Right ventricle myocardium superior (tissue), 1 donor: ENCODE measurements at places on chromosomes 7 and 10. TPM values are rescaled to one million over a fixed set of nuclear protein-coding genes. Genes with fewer than 3 reads are reported as not detected.

The ACBD7 gene
- total RNA-seq: not detected

The UCMA gene
- not detected for total RNA-seq

The CYP26C1 gene
- 0.05 TPM for total RNA-seq

The BTBD16 gene
- total RNA-seq: not detected

The GNA12 gene
- 40.6 TPM for total RNA-seq

The SPDYE2 gene
- not detected for total RNA-seq

The ST8SIA6 gene
- total RNA-seq: 6.3 TPM

The LGI1 gene
- total RNA-seq: 0.13 TPM

The YWHAG gene
- total RNA-seq: 219 TPM

The RASA4B gene
- total RNA-seq: 9.3 TPM

The APBB1IP gene
- total RNA-seq: 3.3 TPM

The ZMYND11 gene
- 64.9 TPM for total RNA-seq

- no peak for DNase-seq
Observed at GRCh38 chr7:27442455-27442854, 199.9 kb downstream of the EVX1 start.

DNA sequence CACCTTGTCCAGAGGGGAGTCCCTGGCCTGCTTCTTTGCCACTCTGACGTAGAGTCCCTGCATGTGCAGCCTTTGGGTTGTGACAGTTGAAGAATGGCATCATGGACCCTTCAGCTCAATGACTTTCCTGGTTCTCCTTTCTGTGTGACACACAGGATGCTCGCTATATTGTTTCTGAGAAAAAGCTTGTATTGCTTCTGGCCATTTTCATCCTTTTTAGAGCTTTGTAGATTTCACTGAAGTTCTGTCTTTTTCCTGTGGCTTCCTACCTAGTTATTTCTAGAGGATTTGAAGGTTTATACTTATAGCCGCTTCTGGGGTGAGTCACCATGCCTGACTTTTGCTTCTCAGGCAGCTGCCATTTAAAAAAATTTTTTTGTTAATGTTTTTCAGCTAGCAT is 27.0 kb downstream of the SND1 start:
- DNase-seq: no peak

- DNase-seq: no peak
Observed at GRCh38 chr7:135095450-135095849, 52.4 kb upstream of the TMEM140 start.

DNA sequence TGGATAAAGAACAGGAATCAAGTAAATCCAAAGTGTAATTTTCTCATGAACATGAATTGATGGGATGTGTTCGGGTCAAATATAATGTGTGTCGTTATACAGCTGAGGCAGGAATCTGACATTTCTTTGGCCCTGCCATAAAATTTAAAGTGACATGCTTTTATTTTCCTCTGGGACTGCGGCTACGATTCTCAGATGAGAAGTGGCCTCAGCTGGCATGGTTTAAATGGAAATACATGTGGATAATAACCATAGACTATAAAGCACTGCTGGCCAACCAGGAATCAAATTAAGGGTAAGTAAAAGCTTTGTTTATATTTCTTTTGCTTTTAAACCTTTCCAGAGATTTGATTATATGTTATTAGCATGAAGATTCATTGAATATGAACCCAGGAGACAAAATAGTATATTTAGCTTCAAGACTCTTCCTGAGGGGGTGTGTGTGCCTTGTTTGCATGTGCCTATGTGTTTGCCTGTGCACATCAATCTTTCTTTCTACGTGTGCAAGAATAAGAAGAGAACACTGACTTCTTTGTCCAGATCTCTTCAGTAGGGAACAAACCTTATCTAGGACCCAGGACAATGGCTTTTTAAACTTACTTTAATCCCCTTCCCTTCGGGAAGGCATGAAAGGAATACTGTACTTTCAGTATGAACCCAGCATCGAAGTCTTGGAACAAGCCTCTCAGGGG is 629.0 kb upstream of the PFKP start:
- DNase-seq: no peak

GRCh38 chr7:22566176-22566575 is 66.2 kb upstream of the STEAP1B start:
- DNase-seq: no peak

DNA sequence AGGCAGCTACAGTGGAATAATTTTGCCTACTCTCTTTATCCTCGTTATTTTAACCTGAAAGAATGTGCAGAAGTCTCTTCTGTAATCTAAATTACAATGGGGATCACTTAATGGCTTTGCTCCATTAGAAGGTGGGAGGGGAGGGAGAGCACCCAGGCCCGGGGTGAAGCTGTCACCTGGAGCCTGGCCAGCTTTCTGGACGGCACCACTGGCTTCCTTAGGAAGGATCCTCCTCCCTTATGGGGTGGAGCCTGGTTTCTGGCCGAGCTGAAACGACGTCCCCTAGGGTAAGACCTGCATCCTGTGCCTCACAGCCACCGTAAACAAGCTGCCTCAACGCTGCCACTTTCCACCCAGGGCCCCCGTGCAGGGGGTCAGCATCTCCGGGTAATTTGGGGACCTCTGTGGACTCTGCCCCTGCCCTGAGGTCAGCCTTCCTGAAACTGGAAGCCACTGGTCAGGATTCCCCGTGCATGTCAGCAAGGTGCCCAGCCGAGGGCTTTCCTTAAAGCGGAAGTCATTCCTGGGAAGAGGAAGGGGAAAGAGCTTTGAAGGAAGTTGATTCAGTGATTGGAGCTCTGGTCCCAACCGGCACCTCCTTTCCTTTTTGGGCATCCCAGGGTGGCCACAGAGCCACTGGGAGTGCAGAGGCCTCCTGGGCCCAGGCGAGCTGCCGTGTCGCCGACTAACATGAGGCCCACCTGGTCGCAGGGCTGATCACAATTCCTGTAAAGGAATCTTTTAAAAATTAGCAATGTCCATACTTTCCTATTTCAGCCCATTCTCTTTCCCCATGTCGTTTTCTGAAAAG is 569.1 kb downstream of the DNAJB6 start:
- DNase-seq: peak; percentile 65

GRCh38 chr7:128940494-128941322 is 3.0 kb downstream of the IRF5 start:
- DNase-seq: peak; percentile 81

DNA sequence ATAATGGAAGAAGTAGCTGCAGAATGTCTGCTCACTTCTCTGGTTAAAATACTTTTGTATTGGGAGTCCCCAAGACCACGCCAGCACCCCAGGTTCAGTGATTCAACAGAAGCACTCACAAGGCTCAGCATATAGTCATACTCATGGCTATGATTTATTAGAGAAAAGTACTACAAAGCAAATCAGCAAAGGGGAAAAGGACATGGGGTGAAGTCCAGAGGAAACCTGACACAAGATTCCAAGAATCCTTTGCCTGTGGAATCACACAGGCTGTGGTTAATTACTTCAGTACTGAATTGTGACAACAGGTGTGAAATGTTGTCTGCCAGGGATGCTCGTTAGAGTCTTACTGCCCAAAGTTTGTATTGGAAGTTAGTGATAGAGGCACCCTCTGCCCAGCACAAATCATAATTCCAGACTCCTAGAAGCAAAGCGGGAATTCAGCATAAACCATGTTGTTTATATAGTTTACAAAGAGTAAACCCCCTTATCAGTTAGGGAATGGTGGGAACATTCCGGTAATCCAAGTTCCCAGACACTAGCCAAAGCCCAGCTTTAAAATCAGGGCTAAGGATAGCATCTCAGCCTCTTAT is 79.4 kb downstream of the HYCC1 start:
- no peak for DNase-seq

- no peak for DNase-seq
Observed at GRCh38 chr10:113057948-113058522, 108.0 kb downstream of the TCF7L2 start.

GRCh38 chr7:98641646-98642500 is 24.8 kb downstream of the NPTX2 start:
- no peak for DNase-seq

DNA sequence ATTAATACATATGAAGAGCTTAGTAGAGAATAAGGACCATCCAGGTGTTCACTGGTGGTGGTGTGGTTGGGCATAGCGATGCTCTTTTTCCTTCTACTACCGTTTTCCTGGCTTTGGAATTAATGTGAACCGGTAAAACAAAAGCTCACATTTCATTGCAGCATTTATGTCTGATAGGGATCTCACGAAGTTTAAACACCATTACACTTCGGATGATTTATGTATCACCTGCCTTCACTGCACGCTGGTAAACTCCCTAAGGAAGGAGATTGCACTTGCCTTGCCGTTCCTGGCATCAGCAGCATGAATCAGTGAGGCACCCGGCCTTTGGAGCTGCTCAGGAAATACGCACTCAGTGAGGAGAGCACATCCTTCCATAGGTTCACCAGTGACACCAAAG is 47.5 kb downstream of the WIPF3 start:
- DNase-seq: no peak

DNA sequence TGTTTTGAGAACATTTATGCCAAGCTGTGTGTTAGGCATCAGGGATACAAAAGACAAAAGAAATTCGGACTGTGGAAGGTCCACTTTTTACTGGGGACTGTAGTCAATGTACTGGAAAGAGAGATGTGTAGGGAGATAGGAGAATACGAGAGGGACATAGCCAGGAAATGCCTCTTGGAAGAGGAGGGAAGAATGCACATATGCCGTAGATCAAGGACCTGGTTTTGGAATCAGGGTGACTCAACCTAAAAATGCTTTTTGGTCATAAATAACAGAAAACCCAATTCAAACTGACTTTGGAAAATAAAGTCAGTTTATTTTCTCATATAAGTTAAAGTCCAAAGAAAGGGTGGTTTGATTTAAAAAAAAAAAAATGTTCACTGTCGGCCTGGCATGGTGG is 140.3 kb upstream of the TCF7L2 start:
- DNase-seq: no peak

- DNase-seq: no peak
Observed at GRCh38 chr10:11773761-11774441, 31.7 kb downstream of the ECHDC3 start.

DNA sequence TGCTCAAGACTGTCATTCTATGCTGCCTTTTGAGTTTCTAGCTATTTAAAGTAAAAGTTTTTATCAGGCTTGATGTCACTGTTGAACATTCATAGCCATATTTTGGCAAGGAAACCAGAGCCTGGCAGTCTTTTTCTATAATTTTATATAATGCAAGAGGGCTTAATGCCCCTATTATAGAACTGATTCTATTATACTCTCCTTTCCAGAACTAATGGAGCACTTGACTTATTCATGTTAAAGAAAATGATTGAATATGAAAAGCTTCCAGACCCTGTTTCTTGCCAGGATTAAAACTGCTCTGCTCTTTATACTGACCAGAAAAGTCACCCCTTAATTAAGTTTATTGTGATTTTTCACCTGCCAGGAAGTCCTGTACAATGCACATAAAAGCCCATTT is 337.6 kb upstream of the CHRM2 start:
- no peak for DNase-seq

DNA sequence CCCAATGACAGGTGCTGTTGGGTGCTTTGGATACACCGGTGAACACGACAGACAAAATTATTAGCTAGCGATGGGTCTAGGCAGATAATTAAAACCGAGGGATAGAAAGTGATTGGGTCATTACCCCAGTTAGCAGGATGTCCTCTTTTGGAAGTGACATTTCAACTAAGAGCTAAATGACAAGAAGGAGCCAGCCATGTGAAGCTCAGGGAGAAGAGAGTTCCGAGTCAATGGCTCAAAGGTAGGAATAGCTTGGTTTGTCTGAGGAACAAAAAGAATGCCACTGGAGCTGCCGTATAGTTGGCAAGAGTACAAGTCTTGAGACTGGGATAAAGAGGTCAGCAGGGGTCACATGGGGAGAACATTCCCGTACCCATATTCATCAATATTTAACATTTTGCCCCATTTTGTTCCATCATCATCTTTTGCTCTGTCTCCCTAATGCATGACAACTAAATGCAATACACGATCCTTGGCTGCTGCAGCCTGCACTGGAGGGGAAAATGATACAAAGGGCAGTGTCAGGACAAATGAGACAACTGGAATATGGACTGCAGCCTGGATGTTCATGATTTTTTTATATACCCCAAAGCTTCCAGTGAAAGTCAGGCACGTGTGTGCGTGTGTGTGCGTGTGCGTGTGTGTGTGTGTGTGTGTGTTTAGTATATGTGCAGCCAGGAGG is 115.7 kb downstream of the ICA1 start:
- DNase-seq: no peak

GRCh38 chr7:132251327-132251659 is 325.0 kb downstream of the PLXNA4 start:
- DNase-seq: peak; percentile 89
